NK-92 treated with Interleukin-12 subunit alpha and Interleukin-12 subunit beta, amount 100 ng/mL, for 24 hours (cell line): ENCODE measurements at places on chromosomes 6 and 20.
A peak's percentile ranks its signal among the peaks of the same experiment; 100 is the strongest.

GRCh38 chr20:58978351-58979190 lies 2.5 kb upstream of the NELFCD start:
- no peak for DNase-seq

- DNase-seq = no peak
Measured at GRCh38 chr6:95802978-95803377, 212.8 kb upstream of the FUT9 start.

DNA sequence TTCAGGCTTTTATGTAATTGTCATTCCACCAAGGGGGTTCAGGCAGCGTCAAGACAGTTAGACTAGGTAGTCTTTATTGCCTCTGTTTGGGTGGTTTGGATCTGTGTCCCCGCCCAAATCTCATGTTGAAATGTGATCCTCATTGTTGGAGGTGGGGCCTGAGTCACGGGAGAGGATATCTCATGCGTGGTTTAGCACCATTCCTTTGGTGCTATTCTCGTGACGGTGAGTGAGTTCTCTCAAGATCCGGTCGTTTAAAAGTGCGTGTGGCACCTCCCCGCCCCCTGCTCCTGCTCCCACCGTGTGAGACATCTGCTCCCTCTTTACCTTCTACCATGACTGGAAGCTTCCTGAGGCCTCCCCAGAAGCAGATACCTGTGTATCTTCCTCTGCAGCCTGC lies 51.3 kb upstream of the FOXC1 start:
- no peak for DNase-seq

GRCh38 chr6:167492100-167492449 lies 167.2 kb downstream of the TTLL2 start:
- no peak for DNase-seq

DNA sequence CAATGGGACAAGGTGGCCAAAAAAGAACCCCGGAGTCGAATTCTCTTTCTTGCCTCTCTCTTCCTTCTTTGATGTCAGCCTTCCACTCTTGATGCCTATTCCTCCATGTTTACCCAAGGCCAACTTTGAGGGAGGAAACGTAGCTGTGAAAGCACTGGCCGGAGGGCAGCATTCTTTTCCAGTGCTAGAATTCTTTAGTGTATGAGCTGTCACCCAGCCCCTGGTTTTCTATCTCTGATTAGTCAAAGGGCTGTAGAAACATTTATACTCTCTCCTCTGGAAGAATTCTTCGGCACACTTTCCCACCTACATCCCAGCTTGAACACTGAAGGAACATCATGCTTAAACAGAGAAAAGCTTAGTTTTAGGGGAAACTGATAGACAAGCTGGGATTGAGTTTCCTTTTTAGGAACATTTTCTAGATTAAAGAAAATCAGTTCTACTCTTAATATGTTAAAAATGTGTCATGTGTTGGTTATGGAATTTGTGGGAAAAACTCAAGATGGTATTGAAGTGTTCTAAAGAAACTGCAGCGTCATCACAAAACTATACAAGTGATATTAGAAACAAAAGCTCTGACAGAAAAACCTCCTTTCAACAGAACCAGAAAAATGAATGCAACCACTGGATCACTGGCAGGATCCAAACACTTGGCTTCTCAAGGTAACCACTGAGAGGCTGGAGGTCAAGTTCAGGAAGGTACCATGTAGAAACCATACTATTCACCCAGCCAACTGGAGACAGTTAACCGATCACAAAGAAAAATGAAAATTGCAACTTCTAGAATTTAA lies 20.7 kb upstream of the UTRN start:
- DNase-seq = no peak

GRCh38 chr6:144104488-144104887 lies 9.1 kb upstream of the SF3B5 start:
- no peak for DNase-seq

GRCh38 chr6:3571250-3571681 lies 114.4 kb upstream of the SLC22A23 start:
- no peak for DNase-seq

- DNase-seq = no peak
Measured at GRCh38 chr20:63087236-63087871, 80.6 kb upstream of the BHLHE23 start.

- no peak for DNase-seq
Measured at GRCh38 chr20:39632176-39632575, 670.0 kb downstream of the DHX35 start.

DNA sequence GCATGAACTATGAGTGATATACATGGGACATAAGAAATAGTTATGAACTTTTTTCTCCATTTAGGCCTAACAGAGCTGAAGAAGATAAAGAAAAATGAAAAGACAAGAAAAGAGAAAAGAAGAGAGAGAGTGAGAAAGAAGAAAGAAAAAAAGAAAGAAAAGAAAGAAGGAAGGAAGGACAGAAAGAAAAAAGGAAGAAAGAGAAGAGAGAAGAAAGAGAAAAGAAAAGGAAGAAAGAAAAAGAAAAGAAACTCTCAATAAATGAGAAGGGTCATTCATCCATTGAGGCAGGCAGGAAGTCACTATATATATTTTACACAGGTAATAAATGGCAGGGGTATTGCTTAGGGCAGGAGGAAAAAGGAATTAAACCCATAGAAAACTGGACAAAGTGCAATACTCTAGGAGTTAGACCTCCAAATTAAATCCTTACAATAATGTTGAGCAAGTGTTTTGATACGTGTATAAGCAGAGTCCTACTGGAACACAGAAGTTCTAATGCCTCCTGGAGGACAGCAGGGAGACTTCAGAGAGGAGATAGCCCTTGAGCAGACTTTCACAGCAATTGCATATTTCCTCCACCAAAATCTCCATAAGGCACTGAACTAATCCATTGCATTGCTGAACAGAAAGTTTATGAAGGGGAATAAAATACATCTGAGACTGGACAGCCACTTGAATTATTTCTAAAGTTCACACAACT lies 86.4 kb upstream of the TENT5A start:
- no peak for DNase-seq

DNA sequence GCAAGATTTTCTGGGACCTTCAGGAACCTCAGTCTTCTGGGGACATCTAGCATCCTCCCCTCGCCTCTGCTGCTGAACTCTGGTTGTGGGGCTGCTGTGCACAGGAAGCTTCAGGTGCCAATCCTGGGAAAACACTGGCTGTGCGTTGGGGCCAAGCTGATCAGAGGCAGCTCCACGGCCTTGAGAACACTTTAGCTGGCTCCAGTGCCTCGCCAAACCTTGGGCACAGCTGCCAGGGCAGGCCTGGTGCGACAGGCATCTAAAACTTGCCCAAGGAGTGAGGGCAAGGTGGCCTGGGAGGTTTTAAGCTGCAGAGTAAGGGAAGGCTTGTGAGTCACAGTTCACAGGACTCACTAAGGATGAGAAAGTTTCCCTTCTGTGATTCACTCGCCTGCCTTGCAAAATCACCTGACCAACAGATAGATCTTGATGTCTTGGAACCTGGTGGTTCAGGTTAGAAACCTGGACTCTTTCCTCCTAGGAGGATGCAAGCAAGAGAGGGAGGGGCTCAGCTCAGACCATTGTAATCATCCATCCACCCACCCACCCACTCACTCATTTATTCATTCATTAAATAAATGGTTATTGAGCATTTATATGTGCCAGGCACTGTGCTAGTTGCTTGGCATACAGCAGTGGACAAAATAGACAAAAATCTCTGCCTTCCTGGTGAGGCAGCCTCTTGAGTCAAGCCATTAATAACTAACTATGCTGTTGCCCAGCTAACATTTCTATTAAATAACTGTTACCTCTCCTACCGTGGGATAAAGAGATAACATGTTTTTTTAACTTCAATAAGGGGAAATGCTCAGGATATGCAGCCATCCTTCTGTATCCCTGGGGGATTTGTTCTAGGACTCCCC lies 2.5 kb upstream of the SPATS1 start:
- DNase-seq = no peak

GRCh38 chr6:82178077-82178758 lies 69.3 kb downstream of the IBTK start:
- DNase-seq = no peak

- no peak for DNase-seq
Measured at GRCh38 chr6:15380351-15380750, 134.5 kb downstream of the JARID2 start.

DNA sequence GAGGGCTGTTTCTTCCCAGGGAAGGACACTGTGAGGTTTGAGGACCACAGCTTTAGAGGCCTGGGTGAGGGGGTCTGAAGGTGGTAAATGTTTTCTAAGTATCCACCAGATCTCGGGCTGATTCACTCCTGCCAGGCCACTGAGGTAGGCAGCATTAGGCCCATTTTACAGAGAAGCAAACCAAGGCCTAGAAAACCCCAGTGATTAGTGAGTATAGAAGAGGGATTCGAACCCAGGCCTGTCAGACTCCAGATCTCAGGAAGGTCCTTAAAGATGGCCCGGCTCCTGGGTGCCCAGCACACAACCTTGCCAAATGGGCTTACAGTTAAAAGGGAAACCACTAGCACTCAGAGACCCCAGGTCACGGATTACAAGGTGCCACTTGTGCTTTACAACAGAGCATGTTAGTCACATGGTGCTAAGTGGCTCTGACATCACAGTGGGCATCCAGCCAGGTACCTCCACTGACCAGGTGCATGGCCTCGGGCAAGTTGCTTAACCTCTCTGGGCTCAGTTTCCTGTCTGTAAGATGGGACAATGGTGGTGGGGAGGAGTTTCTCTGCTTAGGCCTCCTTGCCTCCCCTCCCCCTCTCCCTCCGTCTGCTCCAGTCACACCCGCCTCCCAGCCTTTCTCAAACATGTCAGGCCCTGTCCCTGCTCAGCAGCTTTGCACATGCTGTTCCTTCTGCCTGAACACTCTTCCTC lies 18.8 kb upstream of the SIRPA start:
- DNase-seq = no peak

- peak; percentile 68 for DNase-seq
Measured at GRCh38 chr6:41531591-41532582, 14.3 kb upstream of the FOXP4 start.

- DNase-seq = no peak
Measured at GRCh38 chr6:119125576-119125975, 47.1 kb upstream of the FAM184A start.

DNA sequence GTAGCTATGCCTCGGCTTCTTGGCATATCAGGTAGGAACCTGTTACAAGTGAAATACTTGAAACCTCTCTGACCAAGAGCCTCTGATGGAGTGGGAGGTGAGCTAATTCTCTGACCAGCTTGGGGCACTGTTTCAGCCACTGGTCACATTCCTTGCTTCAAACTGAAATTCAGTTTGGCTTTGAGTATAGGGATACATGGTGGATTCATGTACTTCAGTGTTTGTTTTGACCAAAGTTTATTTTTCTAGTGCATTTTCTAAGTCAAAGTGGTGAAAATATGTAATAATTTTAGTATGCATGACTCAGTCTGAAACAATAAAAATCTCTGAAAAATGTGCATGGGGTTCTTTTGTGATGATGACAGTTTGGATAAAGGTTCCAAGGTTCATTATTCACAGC lies 18.6 kb downstream of the TTPAL start:
- DNase-seq = no peak

DNA sequence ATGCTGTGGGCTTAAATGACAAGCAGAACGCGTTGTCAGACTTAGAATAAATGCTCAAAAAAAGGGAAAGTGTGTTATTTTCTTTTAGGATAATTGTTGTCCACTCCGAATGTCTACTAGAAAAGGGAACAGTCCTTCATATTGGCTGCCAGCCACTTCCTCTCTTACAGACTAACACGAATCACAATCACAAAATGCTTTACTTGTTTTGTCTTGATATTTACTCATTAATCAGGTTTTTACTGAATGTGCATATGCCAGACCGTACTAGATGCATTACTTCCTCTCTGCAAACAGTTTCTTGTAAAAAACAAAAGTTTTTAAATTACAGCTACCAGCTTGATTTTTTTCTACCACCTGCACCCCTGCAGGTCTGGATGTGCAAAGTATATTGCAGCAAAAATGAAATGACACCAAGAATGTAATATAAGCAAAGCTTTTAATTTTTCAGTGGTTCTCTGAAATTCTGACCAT lies 821 bp downstream of the DHX35 start:
- DNase-seq = no peak

GRCh38 chr6:80341330-80341729 lies 234.9 kb downstream of the BCKDHB start:
- no peak for DNase-seq

DNA sequence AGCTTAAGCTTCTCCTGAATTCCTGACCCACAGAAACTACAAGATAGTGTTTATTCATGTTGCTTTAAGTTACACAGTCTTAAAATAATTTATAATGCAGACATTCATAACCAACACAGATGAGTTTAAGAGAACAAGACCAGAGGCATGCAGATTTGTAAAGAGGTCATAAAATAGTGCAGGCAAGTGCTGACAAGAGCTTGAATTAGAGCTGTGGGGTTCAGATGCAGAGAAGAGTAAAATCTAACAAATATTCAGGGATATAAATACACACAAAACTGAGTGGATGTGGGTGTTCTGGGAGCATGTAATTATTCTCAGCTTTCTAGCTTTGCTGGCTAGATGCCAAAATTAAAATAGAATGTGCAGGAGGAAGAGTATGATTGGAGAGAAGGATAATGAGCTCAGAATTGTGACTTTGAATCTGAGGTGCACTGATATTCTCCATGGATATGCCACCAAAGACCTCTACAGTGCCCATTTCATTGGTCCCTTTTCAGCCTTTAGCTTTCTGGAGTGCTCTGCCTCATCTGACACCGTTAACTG lies 291.9 kb upstream of the SGK1 start:
- DNase-seq = no peak

GRCh38 chr6:140599916-140600315 lies 1225.5 kb upstream of the CITED2 start:
- no peak for DNase-seq

- no peak for DNase-seq
Measured at GRCh38 chr6:40832691-40833090, 206.3 kb downstream of the UNC5CL start.
